ENCODE measurements at places on chromosomes 11 and 22. TPM values are rescaled to one million over a fixed set of nuclear protein-coding genes. Genes with fewer than 3 reads are reported as not detected.

The SYVN1 gene
- total RNA-seq, result 22.2 TPM

The SLC16A8 gene
- total RNA-seq, result 1.3 TPM

The ROBO4 gene
- total RNA-seq, result 3.1 TPM

The WT1 gene
- total RNA-seq, result not detected

The SYT13 gene
- 153 TPM for total RNA-seq

The ELFN2 gene
- total RNA-seq, result 21.9 TPM

The RASGRP2 gene
- 40.7 TPM for total RNA-seq

The TRIM51 gene
- not detected for total RNA-seq

The OR8D1 gene
- not detected for total RNA-seq

The DNAJB7 gene
- total RNA-seq, result not detected

The FAM118B gene
- 29.1 TPM for total RNA-seq

The NCF4 gene
- not detected for total RNA-seq

The ALDH3B2 gene
- total RNA-seq, result not detected

The C11orf86 gene
- total RNA-seq, result not detected

The COMMD9 gene
- total RNA-seq, result 48.5 TPM

The NADSYN1 gene
- total RNA-seq, result 47.6 TPM

The FOXRED1 gene
- total RNA-seq, result 22.5 TPM

The NFAM1 gene
- total RNA-seq, result 0.94 TPM

The TNNI2 gene
- not detected for total RNA-seq

The GLYATL2 gene
- total RNA-seq, result 3.4 TPM

The PNPLA5 gene
- not detected for total RNA-seq

The SYCE3 gene
- not detected for total RNA-seq

The CASP5 gene
- total RNA-seq, result not detected

The FAM227A gene
- total RNA-seq, result 17.2 TPM

The OR6A2 gene
- total RNA-seq, result 2.2 TPM

The ROM1 gene
- total RNA-seq, result 0.94 TPM

The OR52A5 gene
- not detected for total RNA-seq

The KRTAP5-1 gene
- not detected for total RNA-seq

The BAIAP2L2 gene
- 0.31 TPM for total RNA-seq

The OR4C12 gene
- not detected for total RNA-seq

The FAM83F gene
- total RNA-seq, result 0.63 TPM

The C11orf65 gene
- total RNA-seq, result 1.6 TPM

The THRSP gene
- not detected for total RNA-seq

The MAJIN gene
- not detected for total RNA-seq

The MYO18B gene
- total RNA-seq, result 0.31 TPM

The P2RX6 gene
- total RNA-seq, result 0.31 TPM

The BARX2 gene
- not detected for total RNA-seq

The TSGA10IP gene
- not detected for total RNA-seq

The PPP1R14B gene
- 82.9 TPM for total RNA-seq
